Stimulated activated CD4-positive, alpha-beta T cell treated with anti-CD3 and anti-CD28 coated beads, TNF-alpha, amount 100 ng/mL, for 1 hour (primary cell): ENCODE measurements at places on chromosomes 6 and 20.

GRCh38 chr6:52576392-52577021 lies 353 bp downstream of the TRAM2 start:
- DNase-seq = no peak

DNA sequence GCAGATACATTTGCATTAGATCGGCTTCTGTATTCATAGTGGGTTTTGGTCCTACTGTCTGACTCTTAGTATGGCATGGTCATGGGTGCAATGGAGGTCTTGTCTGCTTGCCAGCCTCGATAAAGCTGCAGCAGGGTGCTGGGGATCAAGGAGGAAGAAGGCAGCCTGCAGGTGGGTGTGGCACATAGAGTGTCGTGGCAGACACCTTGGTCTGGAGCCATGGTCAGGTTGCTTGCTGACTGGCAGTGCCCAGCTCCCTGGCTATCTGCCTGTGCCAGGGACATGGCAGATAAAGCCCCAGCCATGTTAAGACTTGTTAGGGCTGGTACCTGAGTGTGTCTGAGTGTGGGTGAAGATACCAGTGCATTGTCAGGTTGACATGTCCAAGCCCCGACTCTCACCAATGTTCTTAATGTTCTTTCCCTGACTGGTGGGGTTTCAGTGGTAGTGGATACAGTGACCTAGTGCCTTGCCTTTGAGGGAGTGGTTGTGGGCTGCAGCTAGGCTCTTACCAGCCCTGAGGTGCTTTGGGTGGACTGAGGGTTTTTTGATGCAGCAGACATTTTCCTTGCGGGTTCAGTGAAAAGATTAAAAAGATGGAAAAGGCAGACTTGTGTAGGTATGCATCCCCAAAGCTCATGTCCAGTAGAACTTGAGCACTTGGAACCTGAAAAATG lies 1.8 kb downstream of the FAM83D start:
- DNase-seq = no peak

- no peak for DNase-seq
Measured at GRCh38 chr6:352896-353470, 38.6 kb upstream of the IRF4 start.

GRCh38 chr6:75170691-75171560 lies 34.9 kb downstream of the COL12A1 start:
- no peak for DNase-seq

DNA sequence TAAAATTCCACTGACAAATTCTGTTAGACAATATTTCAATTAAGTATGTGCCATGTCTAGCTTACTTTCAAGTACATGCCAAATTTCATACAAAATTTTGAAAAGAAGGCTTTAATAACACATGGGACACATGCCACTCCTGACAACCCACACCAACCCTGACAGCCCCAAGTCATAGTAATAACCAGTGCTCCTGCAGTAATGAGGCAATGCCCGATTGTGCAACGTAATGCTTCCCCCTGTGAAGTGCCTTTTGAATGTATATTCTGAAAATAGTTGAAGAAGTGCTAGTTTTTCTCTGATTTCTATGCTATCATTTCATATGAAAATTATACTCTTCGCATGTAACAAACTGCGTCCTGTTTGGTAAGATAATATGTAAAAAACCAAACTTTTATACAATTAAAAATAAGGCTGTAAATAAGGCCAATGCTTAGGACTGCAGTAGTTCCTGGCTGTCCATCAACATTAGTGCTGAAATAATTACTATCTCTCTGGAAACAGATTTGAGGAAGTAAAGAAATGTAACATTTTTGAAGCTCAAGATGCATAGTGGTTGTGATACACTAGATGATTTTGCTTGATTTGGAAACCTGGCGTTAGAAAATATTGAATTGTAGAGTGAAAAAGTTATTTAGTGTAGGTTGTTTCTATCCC lies 125.8 kb upstream of the BCLAF1 start:
- no peak for DNase-seq

GRCh38 chr6:169289619-169290339 lies 36.1 kb upstream of the THBS2 start:
- no peak for DNase-seq

GRCh38 chr6:170346649-170347048 lies 40.1 kb downstream of the FAM120B start:
- DNase-seq = no peak
